ENCODE measurements at places on chromosomes 5 and 9.

- no peak for DNase-seq
These were observed 5.7 kb downstream of the PIP5KL1 start for GRCh38 chr9:127924736-127925444.

GRCh38 chr5:63401436-63402046 is 560.7 kb downstream of the HTR1A start:
- DNase-seq, result peak; percentile 8

GRCh38 chr5:64625678-64626077 is 64.6 kb upstream of the SHISAL2B start:
- peak; percentile 21 for DNase-seq

- DNase-seq, result peak; percentile 91
These were observed 2.1 kb downstream of the TLN1 start for GRCh38 chr9:35729700-35730485.

DNA sequence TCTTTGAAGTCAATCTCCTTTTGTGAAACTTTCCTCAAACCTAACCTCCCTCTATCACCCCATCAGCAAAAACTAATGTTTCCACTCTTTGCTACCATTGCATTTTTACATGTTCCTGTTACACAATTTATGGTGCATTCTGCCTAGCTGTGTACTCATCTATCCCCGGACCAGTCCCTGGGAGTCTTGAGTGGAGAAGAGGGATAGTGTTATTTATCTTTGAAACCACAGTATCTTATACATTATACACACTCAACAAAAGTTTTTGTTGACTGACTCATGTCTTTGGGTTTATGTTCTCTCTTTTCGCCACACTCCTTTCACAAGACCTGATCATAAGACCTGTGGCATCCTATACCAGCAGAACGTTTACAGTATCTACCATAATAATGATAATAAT is 26.4 kb downstream of the TNFAIP8 start:
- DNase-seq, result no peak
